CMK (cell line): ENCODE measurements at places on chromosomes 3 and 15.

DNA sequence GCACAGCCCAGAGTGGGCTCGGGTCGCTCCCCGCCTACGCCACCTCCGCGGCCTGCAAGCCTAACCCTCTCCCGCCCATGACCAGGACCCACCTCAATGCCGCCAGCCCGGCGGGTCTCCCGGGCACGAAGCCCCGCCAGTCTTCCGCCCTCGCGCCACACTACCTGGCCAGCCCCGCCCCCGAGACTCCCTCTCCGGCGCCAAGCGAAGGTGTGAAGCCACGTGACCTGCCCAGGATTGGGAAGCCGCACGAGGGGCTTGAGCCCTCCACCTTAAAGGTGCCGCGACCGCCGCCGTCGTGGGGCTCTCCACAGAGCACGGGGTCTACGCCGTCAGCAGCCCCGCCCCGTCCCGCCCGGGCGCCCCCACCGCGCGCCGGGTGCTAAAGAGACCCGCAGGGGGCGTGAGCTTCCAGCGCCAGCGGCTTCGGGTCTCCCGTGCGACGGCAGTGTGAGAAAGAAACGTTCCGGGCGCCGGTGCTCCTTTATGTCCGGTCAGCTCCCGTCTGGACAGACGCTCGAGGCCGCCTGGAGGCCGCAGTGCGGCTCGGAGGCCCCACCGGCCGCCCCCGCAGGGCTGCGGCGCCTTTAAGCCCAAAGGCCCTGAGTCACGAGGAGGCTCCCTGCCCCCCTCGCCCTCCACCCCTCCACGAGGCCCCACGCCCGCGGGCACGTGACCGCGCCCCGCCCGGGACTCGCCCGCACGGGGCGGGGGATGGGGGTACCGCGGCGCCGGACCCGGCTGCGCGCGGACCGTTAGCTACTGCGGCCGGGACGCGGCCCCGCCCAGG is at the start of gene CPEB1:
Gene CPEB1, minus strand, starts transcription at position 319 of the 790 bp plus-strand sequence. CDS start 18,904 bp downstream, outside the sequence.
- DNase-seq = peak; percentile 26

GRCh38 chr3:57740027-57740426 is 16.1 kb upstream of the SLMAP start:
- no peak for DNase-seq

DNA sequence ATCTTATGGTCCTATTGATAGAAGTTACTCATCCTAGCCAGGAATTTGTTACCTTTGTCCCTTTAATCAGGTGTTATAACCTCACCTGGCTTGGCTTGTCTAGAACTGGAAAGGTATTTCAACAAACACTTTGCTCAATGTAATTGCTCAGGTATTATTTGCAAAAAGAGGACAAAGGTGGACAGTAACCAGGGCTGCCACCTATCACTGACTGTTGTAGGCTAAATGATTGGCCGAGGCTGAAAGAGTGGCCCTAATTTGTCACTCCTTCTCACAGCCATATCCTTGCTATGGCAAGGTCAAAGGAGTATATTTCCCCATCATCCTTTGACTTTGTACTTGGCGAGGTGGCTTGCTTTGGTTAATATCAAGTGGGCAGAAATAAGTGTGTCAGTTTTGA is 2.7 kb upstream of the SELENOS start:
- DNase-seq = no peak

- DNase-seq = no peak
Observed at GRCh38 chr15:78201281-78202190, 32.8 kb downstream of the ACSBG1 start.

GRCh38 chr3:134330883-134331810 is 43.1 kb downstream of the AMOTL2 start:
- DNase-seq = no peak

GRCh38 chr15:89575656-89576416 is 567 bp downstream of the TICRR start:
- peak; percentile 9 for DNase-seq

DNA sequence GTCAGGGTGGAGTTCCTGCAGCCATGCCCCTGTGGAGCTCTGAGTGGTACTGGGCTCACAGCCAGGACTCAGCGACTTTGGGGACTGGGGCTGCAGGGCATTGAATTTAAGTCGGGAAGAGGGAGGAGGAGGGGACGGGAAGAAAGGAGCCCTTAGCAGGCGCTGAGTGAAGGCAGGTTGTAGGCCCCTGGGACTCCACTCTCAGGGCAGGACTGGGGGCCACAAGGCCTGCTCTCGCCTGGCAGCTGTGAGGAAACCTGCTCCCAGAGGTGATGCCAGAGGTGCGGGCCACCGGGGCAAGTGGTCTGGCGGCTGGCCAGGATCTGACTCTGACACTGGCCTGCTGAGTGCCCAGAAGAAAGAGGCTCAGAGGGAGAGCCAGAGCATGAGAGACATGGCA is 73.5 kb downstream of the EPHB3 start:
- DNase-seq = no peak

- no peak for DNase-seq
Observed at GRCh38 chr3:161695811-161696210, 199.2 kb downstream of the OTOL1 start.

GRCh38 chr3:74862476-74862875 is 248.0 kb upstream of the CNTN3 start:
- DNase-seq = no peak

DNA sequence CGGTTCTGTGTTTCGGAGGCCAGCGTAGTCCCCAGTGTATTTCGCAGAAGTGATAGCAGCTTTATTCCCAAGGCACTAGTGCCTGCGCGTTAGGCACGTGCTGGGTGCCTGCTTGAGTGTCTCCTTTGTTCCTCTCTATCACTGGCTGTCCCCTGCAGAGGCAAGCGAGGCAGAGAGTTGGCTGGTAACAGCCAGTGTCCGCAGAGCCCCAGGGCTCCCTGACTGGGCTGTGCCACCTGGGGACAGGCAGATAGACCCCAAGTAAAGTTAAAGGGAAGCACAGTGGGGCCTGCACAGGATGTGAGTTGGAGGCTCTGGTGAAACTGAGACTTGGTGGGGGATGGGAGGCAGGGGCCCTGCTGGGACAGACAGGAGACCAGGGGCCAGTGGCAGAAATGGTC is 50.7 kb downstream of the APBA2 start:
- no peak for DNase-seq

DNA sequence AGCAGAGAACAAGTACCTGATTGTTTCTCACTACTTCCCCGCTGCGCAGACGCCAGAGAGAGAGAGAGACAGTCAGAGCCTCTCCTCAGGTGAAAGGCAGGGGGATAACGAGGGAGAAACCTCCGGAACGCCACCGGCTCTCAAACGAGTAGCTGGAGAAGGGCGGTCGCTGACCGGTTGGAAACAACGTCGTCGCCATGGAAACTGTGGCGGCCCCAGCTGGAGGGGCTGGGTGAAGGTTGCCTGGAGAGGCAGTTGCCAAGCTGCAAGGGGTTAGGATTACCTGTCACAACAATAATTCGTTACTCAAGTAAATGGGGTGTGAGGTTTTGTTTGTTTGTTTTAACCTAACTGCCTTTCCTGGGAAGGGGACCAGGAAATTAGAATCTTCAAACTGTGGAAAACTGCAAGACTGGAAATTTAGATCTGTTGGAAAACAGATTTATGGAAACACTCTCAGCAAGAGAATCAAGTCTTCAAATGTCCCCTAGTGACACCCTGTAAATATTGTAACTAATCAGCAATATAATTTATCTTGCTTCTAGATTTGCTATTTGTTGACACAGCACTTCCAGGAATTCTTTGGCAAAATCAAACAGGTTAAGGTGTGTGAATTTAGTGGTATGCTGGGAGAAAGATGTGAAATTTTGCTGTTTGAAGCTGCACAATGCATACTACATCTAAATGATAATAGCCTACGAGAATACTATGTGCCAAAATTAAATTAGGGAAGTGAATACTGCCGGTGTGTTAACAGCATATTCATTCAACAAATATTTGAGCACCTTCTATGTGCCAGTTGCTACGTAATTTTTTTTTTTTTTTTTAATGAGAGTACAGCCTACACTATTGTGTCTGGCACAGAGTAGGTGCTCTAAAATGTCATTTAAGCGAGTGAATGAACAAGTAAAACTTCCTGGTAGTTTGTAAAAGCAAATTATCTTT is at the start of gene DNAH12:
Gene DNAH12, minus strand, starts transcription at position 164 of the 945 bp plus-strand sequence. CDS start 1,474 bp downstream, outside the sequence.
- DNase-seq = no peak

GRCh38 chr3:48985831-48986376 is 4.1 kb upstream of the P4HTM start:
- DNase-seq = no peak

GRCh38 chr3:37308247-37308646 is 133.9 kb upstream of the LRRFIP2 start:
- DNase-seq = no peak

DNA sequence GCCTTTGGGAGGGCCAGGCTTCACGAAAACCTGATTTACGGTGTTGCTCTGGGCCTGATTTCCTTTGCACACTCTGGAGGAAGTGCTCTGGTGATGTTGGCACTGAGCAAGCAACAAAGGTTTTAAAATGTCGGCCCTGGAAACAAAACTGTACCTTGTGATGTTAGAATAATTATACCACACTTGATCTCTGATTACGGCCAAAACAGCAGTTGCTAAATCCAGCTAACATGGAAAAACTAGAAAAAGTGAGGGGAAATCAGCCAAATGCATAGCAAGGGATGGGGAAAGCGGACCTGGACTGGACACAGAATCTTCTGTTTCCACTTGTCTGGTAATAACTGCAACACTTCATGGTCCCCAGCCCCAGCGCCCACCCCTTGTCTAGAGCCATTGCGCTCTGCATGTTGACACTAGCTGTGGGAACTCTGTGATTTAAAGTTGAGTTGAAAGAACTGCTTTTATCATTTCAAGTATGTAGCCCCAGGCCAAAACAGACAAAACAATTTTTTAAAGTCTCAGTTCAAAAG is 120.1 kb downstream of the VGLL4 start:
- no peak for DNase-seq

- no peak for DNase-seq
Observed at GRCh38 chr3:54028372-54028771, 94.0 kb upstream of the CACNA2D3 start.

- DNase-seq = no peak
Observed at GRCh38 chr15:89802986-89803824, 11.4 kb downstream of the ANPEP start.

- no peak for DNase-seq
Observed at GRCh38 chr3:49611719-49612118, 57.4 kb downstream of the BSN start.

DNA sequence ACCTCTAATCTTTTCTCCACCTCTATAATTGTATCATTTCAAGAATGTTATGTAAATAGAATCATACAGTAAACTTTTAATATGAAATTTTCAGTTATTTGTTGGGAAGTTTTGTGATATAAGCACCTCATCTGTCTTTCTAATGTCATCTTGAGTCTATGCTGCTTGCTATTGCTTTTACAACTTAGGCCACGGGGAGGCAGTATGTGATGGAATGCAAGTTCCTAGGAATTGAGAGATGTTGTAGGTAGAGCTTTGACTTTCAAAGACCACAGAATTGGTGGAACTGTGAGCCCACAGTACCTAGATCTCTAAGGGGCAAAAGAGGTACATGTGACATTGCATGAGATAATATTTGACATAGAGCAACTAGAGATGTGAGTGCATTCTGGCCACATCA is 328.3 kb downstream of the MFSD1 start:
- no peak for DNase-seq

DNA sequence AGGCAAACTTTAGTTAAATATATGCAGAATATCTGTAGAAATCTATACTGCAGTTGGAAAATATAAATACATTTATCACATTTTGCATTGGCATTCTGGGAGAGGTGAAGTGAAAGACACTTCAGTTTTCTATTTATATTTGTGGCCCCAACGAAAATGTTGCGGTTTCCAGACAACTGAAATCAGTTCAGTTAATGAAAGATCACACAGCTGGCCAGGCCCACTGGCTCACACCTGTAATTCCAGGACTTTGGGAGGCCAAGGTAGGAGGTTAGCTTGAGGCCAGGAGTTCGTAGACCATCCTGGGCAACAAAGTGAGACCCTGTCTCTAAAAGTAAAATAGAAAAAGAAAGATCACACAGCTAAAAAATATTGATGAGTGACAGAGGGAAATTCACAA is 11.9 kb upstream of the CLASP2 start:
- no peak for DNase-seq

GRCh38 chr3:101819649-101820206 is 29.6 kb upstream of the NFKBIZ start:
- no peak for DNase-seq

- DNase-seq = no peak
Observed at GRCh38 chr3:105866656-105867653, 1.9 kb downstream of the CBLB start.

GRCh38 chr3:68360492-68360891 is 571.9 kb downstream of the TAFA4 start:
- no peak for DNase-seq

- DNase-seq = no peak
Observed at GRCh38 chr3:156677536-156677935, 3.1 kb downstream of the TIPARP start.

DNA sequence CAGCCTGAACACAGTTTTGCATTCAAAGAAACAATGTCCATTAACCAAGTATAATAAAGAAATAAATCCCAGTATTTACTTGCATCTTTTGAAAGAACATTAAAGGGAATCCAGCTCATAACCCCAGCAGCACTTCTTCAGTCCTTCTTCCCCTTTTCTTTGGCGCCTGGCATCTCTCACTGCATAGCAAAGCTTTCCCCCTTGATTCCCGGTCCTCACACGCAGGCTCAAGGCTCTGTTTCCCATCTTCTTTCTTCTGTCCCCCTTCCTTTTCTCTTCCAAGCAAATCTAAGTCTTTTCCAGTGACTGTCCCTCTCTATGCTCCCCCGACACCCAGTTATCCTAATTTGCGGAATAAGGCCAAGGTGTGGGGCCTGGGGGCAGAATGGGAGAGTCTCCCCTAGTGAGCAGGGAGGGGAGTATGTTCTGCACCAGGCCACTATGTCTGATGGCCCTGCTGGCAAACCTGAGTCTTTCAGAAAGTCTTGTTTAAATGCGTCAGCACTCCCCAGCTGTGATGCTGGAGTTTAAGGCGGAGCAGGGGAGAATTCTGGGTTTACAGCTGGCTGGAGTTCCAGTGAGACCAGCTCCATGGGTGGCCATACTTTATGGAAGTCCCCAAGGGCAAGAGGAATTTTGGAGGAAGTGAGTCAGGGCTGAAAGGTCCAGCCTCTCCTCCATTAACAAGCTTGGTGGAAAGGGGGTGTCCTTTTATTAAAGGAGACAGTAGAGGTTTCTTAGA is 42.1 kb downstream of the GOLGA6A start:
- DNase-seq = no peak

DNA sequence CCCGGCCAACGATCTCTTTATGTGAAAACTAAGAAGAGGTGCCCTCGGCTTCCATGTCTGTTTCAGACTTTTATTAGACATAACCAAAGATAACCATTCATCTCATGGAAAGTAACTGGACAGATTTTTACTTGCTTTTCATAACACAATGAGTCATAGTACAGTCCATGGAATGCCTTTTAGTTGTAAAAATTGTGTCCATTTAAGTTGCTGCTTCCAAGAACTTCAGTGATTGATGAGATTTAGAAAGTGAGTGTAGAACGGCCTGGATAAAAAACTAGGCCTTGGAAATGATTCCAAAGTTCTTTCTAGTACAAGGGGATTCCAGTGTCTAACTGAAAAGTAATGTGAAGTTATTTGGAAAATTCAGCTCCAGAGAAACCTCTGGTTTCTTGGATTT is 10.8 kb downstream of the EIF2AK4 start:
- DNase-seq = no peak
